ENCODE measurements at places on chromosomes 6 and 20.

GRCh38 chr20:56606174-56606945, 22.7 kb upstream of the TFAP2C start:
- no peak for DNase-seq

GRCh38 chr6:148193063-148193680, 149.5 kb upstream of the SASH1 start:
- DNase-seq: no peak

DNA sequence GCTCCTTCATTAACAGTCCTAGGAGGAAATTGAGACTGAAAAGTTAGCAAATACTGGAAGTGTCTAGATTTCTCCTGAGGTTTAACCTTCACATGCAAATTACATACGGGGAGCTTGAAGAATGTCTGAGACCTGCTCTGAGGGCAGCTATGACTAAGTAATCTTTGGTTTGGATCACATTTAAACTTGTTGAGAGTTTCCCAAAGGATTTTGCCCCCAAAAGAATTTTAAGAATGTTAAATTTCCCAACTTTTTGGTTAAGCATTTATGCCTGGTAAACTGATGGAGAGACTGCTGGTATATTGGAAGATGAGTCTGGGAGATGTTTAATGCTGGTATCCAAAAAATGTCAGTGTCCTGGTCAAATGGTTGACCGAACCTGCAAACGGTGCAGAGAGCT, 97.0 kb downstream of the RREB1 start:
- no peak for DNase-seq

DNA sequence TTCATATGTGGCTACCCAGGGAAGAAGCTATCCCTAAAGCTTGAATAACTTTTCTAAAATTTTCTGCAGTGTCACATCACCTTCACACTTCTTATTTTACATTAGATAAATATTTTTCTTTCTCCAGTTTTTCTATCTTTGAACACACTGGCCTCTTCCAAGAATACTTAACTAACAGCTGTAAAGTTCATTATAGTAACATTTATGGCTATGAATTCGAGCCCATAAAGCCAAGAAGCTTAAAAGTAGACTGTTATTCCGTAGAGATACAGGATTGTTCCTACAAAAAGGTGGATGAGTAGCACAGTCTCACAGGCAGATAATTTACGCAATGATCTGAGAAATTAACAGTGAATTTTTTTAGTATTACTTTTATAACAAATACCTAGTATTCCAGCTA, 55.7 kb upstream of the BMP5 start:
- DNase-seq: no peak

GRCh38 chr20:19993958-19994669, 23.0 kb upstream of the NAA20 start:
- DNase-seq: no peak

DNA sequence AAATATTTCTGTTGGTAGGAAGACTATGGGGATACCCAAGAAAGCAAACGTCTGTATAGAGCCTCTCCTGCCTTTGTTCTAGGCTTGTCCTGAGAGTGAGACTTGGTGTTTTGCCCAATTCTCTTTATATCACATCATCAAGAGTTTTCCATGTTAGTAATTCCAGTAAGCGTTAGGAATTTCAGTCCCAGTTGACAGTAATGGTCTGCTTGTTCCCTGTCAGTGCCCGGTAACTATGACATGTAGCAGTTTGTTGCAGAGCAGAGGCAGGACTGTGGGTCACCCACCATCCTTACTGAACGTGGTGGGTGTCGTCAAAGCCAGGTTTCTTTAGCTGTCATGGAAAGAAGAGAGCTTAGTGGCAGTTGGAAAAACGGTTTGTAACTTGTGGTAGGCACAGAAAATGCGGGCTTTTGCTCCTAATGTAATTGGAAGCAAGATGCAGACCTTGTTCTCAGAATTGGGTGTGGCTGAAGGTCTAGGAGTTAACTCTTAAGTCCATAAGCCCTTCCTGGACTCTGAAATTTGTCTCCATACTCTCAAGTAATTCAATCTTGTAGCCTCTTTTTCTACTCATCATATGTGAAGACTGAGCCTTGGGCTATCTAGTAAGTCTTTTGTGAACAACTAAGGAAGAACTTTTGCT, 188.8 kb downstream of the TMEM242 start:
- DNase-seq: no peak

GRCh38 chr6:159463119-159463829, 229.8 kb downstream of the SOD2 start:
- no peak for DNase-seq

DNA sequence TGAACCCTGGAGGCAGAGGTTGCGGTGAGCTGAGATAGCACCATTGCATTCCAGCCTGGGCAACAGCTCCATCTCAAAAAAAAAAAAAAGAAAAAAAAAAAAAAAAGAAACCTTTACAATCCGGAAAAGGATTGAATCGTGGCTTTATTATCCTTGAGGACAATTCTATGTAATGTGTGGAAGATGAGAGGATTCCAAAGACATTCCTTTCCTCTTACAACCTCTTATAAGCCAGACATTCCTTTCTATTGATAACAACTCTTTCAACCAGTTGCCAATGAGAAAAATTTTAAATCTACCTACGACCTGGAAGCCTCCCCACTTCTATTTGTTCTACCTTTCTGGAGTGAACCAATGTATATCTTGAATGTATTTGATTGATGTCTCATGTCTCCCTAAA, 91.2 kb upstream of the EEF1E1 start:
- DNase-seq: no peak

GRCh38 chr6:147563472-147563871, 55.0 kb downstream of the SAMD5 start:
- peak; percentile 9 for DNase-seq

DNA sequence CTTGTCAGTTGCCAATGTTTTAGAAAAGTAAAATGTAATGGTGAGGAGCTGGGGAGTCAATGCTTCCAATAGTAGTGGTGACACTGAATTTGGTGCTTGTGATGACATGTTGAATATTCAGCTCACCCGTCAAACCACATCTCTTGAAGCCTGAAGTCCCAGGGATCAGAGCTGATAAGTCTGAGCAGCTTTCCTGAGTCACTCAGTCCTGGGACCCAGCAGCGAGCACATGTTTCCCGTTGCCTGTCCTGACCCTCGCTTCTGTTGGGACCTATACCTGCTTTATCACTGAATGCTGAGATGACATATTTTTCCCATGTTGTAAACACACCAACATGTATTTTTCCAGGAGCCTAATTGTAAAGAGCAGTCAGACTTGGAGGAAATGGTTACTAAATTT, 693.6 kb downstream of the QKI start:
- no peak for DNase-seq

DNA sequence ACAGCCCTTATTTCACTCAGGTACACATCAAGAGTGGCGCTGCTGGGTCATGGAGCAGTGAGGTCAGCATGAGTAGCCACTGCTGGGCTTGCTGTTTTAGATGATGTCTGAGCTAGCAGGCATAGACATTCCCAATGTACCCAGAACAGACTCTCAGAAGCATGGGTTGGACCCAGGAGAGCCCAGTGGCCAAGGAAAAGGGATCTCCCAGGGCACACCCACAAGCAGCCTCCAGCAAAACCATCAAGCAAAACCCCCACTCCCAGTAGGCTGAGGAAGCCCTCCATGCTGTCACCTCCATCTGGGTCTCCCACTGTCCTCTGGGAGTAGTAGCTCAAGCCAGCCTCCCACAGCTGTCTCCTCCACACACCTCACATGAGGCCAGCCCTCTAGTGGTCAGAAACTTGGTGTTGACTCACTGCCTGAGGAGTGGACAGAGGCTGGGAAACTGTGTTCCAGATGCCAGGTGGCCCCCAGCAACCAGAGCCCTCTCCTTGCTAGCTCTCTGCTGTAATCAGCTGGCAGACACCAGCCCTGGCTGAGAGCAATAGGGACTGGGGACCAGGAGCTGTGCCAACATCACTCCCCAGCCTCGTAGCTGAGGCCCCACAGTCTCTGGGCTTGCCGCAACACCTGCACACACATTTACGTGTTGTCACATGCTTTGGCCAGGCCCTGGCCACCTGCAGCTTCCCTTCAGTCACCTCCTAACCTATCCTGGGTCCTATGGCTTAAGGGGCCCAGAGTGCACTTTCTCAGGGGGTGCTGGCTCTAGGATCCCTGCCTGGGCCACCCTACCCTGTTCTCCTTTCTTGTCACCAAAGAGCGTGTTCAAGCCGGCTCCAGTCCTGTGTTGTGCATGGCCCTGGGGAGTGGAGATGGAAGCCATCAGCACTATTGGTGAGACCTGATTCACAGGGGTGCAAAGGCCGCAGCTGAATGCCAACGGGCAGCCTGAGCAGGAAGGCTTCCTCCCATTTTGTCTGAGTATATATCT, 1.9 kb upstream of the AP5S1 start:
- peak; percentile 47 for DNase-seq

- DNase-seq: no peak
Observed at GRCh38 chr6:121885399-121886152, 450.1 kb downstream of the GJA1 start.

GRCh38 chr20:50967586-50967985, 9.0 kb downstream of the MOCS3 start:
- DNase-seq: no peak

DNA sequence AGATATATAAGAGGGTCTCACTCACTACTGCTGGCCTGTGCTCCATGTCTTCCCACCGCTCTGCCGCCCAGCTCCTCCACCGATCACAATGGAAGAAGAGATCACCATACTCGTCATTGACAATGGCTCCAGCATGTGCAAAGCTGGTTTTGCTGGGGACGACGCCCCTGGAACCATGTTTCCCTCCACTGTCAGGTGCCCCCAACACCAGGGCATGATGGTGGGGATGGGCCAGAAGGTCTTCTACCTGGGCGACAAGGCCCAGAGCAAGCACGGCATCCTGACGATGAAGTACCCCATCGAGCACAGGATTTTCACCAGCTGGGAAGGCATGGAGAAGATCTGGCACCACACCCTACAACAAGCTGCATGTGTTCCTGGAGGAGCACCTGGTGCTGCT, 24.3 kb downstream of the TMEM74B start:
- no peak for DNase-seq

DNA sequence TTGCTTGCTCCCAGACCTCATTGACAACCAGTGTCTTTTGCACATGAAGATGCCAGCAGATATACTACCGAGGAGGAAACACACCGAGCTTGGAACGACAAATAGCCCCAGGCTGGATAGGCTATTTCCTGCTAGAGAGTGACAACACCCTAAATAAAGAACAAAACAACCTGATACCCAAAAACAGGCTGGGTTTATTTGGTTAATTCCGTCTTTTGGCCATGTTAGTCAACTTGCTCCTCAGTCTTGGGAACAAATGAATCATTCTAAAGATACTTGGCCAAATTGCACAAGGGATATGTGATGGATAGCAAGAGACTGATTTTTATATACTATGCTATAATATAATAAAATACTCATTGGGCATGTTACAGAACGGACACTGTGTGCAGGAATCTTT, 11.5 kb upstream of the MUC22 start:
- no peak for DNase-seq

DNA sequence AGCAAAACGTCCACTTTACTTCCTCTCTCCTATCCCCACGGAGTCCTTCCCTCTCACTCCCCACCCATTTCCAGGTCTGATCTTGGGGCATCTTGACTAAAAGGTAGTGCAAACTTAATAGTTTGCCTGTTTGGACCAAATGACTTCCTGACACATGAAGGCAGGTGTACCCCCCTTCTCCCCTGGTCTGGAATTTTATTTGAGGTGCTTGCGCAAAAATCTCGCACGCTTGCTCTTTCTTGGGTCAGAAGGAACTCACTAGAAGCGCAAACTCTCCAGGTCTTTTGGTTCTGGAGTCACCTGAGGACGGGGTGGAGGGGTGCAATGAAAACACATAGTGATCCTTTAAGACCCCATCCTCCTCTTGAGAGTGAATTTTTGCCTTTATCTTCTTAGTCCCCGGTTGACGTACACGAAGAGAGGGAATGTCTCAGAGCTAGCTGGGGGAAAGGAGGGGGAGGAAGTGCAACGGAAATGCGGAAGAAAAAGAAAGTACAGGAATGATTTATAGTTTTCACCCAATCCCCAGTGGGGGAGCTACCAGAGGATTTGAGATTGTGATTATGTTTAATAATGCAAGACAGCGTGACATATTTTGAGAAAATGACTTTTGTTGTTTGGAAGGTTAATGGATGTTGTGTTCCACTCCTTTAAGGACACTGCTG, 4.9 kb downstream of the ADGRB3 start:
- DNase-seq: no peak

- peak; percentile 82 for DNase-seq
Observed at GRCh38 chr20:10217721-10218410, 764 bp upstream of the SNAP25 start.

- DNase-seq: no peak
Observed at GRCh38 chr20:46011631-46012482, 3.1 kb downstream of the MMP9 start.

- no peak for DNase-seq
Observed at GRCh38 chr6:158465747-158466146, 94.1 kb upstream of the TMEM181 start.

- DNase-seq: no peak
Observed at GRCh38 chr6:83461438-83461837, 30.6 kb upstream of the ME1 start.

- no peak for DNase-seq
Observed at GRCh38 chr6:131331151-131331550, 195.9 kb downstream of the AKAP7 start.

DNA sequence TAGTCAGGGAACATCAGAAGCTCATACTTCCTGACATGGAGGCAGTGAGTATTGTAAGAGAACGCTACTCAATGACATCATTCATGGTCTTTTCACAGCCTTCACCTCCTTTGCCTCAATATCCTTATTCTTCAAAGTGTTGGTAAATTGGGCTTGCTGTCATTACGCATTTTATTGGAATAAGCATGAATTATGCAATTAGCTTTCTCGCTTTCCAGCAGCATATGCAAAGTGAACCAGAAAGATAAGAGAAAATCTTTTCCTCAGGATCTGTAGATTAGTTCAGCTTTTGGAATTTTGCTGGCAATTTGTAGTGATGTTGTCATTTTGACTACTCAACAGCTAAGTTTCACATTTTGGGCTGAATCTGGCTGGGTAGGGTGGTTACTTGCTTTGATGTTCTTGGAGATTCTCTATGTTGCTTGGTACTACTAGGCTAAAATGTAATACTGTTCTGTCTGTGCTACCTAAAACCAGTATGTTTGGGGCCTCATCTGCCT, 1012.1 kb downstream of the KIF16B start:
- no peak for DNase-seq

- no peak for DNase-seq
Observed at GRCh38 chr20:59723607-59724456, 119.5 kb downstream of the PHACTR3 start.

- DNase-seq: no peak
Observed at GRCh38 chr6:80196906-80197305, 90.4 kb downstream of the BCKDHB start.

- no peak for DNase-seq
Observed at GRCh38 chr6:120681204-120681603, 653.1 kb downstream of the TBC1D32 start.

- DNase-seq: peak; percentile 21
Observed at GRCh38 chr6:38141085-38141484, 321.6 kb downstream of the ZFAND3 start.

GRCh38 chr6:36875250-36875633, 639 bp upstream of the PPIL1 start:
- DNase-seq: no peak

- no peak for DNase-seq
Observed at GRCh38 chr6:134026597-134026996, 25.8 kb downstream of the SLC2A12 start.

GRCh38 chr6:132021552-132022375, 70.6 kb upstream of the CCN2 start:
- DNase-seq: no peak

- DNase-seq: no peak
Observed at GRCh38 chr6:12555781-12556180, 160.8 kb upstream of the PHACTR1 start.

Measured in NCI-H1417 (cell line).